ENCODE measurements at places on chromosomes 12 and 14. TPM values are rescaled to one million over a fixed set of nuclear protein-coding genes. Genes with fewer than 3 reads are reported as not detected.

DNA sequence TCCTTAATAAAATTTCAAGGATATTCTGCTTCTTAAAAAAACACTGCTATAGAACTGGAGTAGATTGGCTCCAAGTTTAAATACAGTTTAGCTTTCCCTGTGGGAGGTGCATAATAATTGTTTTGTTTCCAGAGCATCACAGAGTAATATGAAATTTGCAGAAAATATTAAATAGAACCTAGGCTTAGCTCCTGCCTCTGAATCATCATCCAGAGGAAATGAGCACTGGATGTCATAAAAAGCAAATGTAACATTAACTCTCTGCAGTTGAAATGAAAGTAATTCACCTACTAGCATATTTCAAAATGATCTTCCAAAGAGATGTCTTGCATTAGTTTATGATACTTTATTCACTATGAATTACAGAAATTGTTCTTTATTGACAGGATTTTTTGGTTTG, 769.8 kb downstream of the C12orf50 start:
- no peak for ATAC-seq

- no peak for ATAC-seq
These were observed 2.4 kb downstream of the FICD start for GRCh38 chr12:108517288-108518100.

Gene RAD9B
- total RNA-seq = 1.0 TPM

Gene LRRC43
- total RNA-seq = 2.9 TPM

Gene P2RX2
- total RNA-seq = 0.10 TPM

Gene DBX2
- total RNA-seq = not detected

Data from motor neuron (in vitro differentiated cells).